ENCODE measurements at places on chromosomes 7 and 10.

DNA sequence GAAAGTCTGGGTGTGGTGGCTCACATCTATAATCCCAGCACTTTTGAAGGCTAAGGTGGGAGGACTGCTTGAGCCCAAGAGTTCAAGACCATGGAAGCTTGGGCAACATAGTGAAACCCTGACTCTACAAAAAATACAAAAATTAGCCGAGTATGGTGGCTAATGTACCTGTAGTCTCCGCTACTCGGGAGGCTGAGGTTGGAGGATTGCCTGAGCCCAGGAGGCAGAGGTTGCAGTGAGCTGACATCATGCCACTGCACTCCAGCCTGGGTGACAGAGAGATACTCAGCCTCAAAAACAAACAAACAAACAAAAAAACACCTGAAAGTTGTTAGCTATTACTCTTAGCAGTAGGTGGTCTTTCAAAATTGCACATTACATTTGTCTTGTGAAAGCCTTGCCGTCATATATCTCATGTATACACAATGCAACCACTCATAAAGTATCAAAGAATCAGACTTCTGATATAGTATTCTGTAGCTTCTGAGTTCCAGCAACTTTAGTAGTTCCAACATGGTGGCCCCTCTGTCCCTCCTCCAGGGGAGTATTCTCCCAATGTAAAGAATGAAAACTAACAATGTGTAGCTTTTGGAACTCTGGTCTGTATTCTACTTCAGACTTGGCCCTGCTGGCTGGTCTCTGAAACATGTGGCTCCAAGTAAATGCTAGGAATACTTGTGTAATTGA, 101.5 kb downstream of the ZNF92 start:
- no peak for DNase-seq

DNA sequence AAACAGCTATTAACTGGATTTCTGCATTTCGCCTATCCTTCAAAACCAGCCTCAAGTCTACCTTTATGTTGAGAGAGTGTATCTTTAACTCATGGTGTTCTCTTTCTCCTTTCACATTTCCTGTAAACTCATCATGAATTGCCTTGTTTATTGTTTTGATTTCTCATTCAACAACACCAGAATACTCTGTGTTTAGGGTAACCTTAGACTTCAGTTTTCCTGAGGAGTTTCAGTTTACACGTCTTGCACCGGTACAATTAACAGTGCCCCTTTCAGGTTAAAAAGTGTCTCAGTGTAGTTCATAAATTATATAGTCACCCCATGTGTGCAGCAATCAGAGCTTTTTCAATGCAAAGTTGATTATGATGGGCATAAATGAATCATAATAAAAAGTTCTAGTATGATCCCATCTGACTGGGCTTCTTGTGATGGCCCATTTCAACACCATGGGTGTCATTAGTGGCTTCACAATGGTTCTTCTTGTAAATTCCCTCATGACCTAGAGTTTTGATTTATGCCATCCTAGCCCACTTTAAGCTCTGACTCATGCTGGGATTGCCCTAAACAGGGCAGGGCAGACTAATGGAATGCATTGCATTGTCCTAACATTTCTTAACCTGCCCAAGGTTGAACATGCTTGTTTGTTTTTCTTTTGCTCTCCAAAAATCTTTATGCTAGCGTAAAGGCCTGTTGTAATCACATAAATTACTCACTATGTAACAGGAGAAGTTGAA, 22.0 kb downstream of the ITGB8 start:
- no peak for DNase-seq

DNA sequence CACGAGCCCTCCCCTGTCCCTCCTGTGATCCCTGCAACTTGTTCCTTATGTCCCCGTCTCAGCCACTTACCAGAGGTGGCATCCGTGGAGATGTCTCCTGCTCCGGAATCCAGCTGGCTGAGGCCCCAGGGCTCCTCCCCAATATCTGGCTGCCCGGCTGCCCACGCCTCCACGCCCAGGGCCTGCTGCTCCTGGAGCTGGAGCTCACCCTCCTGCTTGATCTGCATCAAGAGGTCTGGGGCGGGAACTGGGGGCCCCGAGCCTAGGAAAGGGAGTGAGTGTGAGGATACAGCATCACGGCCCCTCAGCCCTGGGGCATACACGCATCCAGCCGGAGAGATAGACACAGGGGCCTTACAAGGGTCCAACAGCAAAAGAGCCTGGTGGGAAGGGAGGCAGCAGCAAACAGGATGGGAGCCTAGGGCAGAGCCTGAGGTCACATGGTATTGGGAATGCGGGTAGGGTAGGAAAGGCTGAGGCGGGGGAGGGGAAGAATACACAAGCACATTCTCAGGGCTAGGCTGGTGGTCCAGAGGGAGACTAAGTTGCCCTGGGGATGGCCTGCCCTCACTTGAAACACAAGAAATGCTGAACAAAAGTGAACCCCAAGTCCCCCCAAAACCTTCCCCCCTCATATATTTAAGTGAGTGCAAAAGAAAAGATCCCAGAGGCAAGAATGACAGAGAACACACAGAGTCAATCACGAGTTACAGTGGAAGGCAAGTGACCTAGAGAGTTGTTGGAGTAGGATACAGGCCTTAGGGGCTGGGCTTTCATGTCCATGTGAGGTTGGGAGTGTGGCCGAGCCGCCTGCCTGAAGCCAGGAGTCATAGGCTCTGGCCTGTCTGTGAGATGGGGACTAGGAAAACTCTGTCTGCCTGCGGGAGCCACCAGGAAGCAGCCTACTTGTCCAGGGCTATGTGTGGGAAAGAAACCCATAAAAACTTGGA, 16.9 kb upstream of the ZNF777 start:
- DNase-seq: no peak

GRCh38 chr7:107934991-107935770, 44.2 kb downstream of the DLD start:
- DNase-seq: no peak

DNA sequence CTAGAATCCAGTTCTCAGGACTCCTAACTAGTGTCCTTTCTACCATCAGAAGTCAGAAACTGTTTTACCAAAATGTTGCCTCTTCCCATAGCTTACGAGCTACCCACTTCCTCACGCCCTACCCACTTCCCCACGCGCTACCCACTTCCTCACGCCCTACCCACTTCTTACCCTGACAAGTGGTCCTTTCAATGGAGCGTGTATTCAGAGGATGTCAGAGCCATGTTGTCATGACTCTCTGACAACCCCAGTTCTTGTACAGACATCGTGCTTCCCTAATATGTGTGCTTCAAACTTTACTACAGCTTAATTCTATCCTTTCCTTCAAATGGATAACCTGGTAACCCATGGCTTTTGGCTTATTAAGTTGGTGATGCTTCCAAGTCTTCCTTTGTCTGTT, 84.8 kb upstream of the PHF14 start:
- no peak for DNase-seq

DNA sequence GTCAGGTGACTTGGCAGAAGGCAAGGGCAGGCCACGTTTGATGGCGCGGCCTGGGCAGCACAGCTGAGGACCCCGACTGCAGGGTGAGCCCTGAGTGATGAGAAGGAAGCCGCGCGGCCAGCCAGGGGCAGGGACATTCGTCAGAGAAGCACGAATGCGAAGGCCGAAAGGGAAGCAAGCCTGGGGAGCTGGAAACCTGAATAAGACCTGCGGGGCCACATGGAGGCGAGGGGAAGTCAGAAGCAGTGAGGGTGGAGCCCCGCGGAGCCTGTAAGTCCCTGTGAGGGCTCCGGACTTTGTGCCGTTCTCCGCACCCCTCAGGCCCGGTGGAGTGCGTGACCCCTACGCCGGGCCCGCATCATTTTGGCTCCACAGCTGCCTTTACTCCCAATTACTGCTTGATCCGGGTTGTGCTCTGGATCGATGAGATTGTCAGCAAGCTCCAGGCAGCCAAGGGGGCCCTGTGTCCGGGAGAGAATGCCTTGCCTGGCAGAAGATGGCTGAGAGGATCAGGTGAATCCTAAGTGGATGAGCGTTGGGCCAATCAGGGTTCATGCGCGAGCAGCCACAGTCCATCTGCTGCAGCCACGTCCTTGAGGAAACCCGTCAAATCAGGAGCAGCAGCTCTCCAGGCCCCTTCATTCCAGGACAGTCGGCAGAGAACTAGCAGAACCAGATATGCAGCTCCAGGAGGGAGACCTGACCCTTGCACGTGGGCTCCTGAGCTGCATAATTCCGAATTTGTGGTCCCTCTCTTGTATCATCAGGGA, 293.3 kb upstream of the SHH start:
- DNase-seq: no peak

- DNase-seq: no peak
Observed at GRCh38 chr7:729140-730000, 2.3 kb upstream of the PRKAR1B start.

DNA sequence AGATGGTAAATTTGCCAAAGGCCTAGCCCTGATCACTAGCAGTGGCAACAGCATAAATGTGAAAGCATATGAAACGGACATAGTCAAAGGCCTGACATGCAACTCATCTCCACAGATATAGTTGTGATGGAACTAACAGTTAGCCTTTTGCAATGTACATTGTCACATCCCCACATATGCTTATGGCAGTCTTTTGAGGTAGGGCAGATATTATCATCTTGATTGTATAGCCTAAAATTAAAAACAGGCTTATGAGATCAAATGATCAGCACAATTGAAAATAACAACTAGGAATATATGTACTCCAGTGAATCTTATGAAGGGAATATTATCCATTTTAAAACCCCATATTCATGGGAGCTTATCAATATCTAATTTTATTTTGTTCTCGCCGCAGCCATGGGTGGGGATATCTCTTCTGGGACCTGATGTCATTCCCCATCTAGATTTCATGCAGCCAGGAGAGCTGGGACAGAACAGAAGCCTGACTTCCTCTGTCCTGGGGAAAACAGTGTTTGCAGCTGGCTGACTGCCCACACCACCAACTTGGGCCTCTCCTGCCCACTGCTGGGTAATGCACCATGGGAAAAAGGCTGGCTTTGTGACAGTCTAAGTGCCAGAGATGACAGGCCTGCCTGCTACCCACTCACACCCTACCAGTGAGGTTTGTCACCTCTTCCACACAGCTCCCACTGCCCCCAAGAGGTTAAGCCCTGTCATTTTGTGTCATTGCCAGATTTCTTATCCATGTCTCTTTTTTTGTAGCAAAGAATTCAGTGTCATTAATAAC, 180.2 kb upstream of the FZD1 start:
- no peak for DNase-seq

DNA sequence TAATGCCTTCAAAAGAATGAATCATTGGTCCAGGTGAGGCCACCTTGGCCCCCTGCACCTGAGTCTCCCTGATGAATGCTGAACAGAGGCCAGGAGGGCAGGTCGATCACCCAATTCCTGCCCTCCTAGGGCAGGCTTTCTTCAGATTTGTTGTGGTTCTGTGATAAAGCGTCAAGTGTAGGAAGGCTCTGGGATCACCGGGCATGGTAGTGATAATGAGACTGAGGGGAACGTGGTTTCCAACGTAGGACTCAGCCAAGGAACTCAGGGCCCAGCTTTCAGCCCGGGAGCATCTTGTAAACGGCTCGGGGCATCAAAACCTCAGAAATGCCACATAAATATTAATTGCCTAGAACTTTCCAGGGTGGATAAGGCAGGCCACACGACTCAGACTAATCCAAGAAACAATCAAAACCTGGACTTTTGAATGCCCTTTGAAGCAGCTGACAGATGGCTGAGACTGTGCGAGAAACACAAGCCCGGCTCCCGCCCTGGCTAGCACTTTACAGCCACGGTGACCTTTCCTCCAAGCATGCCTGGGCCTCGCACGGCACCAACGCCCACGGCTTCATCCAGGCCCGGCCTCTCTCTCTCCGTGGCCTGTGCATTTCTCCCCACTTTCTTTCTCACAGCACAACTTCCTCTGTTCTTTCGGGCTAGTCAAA, 239.3 kb upstream of the GRB10 start:
- DNase-seq: no peak

DNA sequence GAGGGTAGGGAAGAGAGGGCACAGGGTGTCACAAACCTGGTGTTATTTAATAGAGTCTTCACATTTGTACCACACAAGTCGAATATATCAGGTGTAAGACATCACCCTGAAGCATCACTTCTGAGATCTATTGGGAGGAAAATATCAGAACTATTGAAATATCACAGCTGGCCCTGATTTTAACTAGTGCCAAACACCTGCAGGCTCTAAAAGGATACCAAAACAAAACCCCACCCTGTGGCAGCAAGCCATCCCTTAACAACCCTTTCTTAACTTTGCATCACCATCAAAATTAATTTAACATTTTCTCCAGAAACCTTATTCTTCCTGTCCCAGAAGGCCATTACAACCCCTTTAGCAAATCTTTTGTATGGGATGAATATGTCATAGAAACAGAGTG, 365.4 kb downstream of the SUGCT start:
- no peak for DNase-seq

DNA sequence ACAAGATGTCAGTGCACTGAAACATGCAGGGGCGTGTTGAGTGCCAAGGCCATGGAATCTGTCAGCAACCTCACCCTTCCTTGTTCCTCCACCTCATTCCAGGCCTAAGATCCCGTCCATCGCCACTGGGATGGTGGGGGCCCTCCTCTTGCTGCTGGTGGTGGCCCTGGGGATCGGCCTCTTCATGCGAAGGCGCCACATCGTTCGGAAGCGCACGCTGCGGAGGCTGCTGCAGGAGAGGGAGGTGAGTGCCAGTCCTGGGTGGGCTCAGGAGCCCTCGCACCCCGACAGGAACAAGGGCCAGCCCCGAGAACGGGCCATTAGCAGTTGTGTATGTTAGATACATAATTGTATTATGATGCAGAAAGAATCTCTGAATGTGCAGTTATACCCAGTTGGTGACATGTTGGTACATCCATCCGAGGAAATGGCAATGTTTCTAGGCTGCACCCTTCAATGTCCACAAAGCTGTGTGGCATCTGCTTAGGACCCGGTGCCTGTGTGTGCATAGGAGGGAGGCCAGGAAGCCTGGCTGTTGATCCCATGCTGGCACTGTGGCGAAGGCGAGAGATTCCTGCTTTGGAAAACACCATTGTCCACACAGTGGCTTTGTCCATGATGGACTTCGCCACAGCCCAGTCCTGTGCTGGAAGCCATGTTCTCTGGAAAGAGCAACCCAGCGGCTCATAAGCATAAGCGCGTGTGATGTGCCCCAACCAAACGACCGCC, 154.2 kb downstream of the EGFR start:
- DNase-seq: no peak

DNA sequence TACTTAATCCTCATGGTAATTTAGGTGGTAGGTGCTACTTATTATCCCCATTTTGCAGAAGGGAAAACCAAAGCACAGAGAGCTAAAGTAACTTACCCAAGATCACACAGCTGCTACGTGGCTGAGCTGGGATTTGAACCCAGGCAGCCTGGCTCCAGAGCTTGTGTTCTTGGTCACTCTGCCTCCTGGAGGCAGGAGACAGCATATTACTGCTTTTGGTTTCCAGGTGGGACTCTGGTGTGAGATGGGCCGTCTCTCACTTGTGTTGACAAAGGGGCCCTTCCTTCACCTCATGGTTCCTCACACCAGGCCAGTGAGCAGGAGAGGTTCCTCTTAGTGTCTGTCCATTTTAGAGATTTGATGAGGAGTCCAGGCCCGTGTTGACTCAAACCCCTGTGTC, 79.8 kb upstream of the PPIF start:
- no peak for DNase-seq
